ENCODE measurements at places on chromosomes 1 and 21.

GRCh38 chr1:163928069-163928468 lies 606.3 kb downstream of the NUF2 start:
- DNase-seq = no peak

DNA sequence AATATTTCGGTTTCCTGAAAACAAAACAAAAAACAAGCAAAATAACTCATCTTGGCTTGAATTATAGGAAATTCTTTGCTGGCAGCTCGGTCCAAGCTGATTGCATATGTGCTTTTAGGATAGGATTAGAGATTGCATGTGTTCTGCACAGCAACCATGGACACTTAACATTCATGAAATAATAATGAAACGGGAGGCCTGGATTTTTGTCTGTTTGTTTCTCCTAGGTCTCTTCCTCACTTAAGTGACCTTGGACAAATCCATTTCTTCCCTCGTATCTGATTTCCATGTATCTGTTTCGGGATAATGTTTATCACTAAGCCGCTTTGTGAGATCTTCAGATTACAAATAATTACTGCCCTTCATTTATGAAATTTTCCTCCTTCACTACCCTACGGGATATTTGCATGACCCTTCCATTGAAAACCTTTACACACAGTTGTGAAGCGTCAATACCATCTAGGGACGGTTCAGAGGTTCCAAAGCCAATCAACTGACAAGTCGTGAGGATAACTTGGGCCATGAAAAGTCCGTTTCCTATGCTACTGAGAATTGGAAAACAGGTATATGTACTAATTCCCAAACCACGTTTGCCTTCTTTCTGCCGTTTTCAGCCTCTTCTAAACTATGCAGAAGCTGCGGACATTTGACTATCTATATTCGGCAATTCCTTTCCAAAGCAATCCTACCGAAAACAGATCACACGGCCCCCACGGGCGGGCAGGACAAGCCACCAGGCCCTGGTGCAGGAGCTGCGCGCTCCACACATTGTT lies 1.3 kb upstream of the H3-3A start:
- DNase-seq = no peak

GRCh38 chr1:152127673-152128072 lies 12.4 kb upstream of the TCHH start:
- no peak for DNase-seq

GRCh38 chr1:89169166-89169565 lies 6.6 kb downstream of the GBP7 start:
- no peak for DNase-seq

DNA sequence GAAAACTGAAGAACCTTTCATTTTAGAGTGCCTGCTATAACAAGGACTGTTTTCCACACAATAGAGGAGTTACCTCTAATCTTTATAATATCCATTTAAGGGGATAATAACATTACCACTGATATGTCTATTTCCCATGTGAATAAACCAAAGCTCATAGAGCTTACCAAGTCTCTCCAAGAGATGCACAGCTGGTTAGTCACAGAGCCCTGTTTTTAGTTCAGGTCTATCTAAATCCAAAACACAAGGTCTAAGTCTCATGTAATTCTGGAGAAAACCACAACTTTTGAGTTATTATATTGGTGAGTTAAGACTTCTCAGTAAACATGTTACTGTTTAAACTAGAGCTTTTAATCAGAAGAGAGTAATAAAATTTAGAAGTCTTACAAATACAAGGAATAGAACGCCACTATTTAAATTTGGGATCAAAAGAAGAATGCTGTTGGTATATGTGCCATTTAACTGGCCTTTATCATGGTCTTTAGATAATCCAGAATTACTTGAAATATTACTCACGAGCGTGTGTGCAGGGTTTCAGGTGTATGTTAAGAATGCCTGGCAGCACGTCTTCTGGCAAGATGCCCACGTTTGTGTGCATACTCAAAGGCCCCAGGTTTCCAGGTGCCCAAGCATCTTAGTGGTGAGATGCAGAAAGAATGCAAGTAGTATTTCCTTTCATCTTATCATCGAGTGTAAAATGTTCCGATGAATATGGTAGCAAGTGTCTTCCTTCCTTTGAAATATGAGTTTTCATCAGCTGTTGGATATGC lies 190.6 kb downstream of the FMN2 start:
- no peak for DNase-seq

- DNase-seq = no peak
These were observed 3.3 kb upstream of the ATP6V1G3 start for GRCh38 chr1:198543670-198544260.

- no peak for DNase-seq
These were observed 11.0 kb upstream of the CACHD1 start for GRCh38 chr1:64458915-64459314.

DNA sequence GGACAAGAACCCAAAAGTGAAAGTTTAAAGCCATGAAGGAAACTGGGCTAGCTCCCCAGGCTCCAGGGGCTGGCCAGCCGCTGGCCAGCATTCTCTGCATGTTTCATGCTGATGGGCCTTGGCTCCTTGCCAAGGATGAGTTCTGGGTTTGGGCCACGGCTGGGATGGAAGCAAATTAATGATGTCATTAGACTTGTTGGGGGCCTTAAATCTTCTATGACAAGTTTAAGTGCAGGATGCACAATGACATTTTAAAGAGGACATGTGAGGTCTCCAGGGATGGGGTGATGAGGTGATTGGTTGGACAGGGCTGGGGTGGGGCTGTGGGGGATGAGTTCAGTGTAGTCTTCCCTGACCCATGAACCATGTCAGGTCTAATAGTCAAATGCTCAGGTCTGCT lies 199.6 kb downstream of the TRABD2B start:
- DNase-seq = no peak

GRCh38 chr21:17612565-17613241 lies at the start of gene BTG3:
BTG3 (minus strand) TSS chr21:17612901; CDS start chr21:17609144, 3,757 bp downstream.
- peak; percentile 72 for DNase-seq

GRCh38 chr21:41055266-41055665 lies 112.7 kb upstream of the BACE2 start:
- DNase-seq = no peak

GRCh38 chr1:41153750-41154274 lies 88.3 kb downstream of the SCMH1 start:
- DNase-seq = no peak

DNA sequence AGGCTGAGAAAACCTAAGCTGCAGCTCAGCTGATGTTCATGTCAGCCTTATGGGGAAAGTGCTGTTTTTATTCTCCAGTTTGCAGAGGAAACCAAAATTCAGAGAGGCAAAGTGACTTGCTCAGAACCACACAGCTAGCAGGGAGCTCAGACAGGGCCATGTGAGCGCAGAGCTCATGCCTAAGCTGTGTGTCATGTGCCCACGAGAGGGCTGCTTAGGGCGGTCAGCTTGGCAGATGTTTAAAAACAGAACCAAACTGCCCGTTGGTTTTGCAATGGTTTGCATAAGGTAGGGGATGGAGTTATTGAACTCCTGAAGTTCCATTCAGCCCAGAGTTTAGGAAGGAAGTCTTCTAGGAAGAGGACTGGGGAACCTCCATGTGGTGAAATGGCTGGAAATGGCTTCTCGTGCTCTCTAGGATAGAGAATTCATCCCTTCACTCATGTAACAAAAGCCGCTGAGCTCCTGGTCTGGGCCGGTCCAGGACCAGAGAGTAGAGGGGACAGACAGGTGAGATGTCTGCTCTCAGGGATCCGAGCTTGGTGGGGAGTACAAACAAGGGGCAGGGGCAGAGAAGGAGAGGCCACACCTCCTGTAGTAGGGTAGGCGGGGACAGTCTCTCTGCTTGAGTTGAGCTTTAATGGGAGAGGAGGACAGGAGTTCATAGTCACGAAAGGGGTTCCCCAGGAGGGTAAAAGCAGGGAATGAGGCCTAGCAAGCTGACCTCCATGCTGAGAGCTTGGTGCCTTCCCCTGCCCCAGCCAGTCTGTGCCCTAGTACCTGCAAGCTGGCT lies 46.9 kb downstream of the ARHGEF10L start:
- no peak for DNase-seq

DNA sequence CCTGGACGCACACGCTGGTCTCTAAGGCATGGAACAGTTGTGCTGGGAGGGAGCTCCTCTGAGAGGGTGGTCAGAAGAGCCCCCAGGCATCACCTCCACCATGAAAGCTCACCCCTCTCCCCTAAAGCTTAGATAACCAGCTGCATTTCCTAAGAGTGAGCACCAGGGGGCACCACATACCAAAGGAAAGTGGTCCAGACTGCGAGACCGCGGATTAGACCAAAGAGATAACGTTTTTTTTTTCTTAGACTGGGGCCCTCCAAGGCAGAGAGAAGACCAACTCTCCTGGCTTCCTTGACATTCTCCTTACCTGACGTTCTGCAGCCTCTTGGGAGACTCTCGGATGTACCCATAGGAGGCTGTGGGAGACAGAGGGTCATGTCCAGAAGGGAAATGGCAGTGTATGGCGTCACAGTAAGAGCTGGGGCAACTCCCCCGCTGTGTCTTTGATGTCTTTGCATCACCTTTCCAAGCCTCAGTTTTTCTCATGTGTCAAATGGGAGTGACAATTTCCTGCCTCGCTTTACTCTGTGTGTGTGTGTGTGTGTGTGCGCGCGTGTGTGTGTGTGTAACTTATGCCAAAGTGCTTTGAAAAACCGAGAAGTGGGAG lies 12.3 kb upstream of the IFNLR1 start:
- peak; percentile 64 for DNase-seq

GRCh38 chr1:98949166-98949565 lies 55.5 kb downstream of the PLPPR5 start:
- no peak for DNase-seq

Measured in activated CD4-positive, CD25-positive, alpha-beta regulatory T cell treated with anti-CD3 and anti-CD28 coated beads, Interleukin-2, amount 50 U/mL, for 16 hours (primary cell).